H4 (cell line): ENCODE measurements at places on chromosomes 12 and 14.

DNA sequence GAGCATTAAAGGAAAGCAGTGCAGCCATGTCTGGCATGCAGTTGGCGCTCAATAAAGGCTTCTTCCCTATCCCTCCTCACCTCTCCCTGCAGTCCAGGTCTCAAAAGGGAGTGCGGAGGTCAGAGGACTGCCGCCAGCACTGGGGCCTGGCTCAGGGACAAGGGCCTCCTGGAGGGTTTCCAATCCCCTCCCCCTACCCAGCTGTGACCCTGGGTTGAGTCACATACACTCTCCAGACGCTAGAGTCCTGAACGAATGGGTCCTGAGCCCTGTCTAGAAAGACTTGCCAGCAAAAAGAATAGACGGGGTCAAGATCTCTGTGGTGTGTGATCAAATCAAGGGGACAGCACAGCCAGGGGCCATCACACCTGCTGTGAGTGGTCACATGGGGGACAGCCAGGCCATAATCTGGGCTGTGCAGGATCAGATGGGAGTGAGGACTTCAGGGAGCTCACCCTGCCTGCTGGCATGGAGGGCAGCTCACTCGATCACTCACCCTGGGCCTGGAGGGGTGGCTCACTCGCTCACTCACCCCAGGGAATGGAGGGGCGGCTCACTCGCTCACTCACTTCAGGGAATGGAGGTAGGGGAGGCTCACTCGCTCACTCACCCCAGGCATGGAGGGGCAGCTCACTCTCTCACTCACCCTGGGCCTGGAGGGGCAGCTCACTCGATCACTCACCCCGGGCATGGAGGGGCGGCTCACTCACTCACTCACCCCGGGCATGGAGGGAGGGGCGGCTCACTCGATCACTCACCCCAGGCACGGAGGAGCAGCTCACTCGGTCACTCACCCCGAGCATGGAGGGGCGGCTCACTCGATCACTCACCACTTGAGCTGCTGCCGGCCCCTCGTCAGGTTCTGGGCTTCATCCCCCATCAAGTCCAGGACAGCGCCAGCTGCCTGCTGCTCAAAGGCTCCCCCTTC, 12.8 kb downstream of the CFAP73 start:
- DNase-seq: no peak

GRCh38 chr12:51973560-51973959, 22.1 kb downstream of the ACVR1B start:
- DNase-seq: no peak

DNA sequence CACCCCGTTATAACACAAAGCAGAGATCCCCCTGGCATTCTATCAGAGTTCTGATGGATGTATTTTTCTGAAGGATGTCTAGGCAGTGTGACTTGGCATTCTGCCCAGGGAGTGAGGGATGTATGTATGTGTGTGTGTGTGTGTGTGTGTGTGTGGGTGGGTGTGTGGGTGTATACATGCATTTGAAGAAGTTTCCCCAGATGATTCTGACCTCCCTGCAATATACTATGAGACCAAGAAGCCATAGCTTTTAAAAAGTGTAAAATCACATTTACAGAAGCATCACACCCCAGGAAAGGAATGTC, 59.7 kb upstream of the NAP1L1 start:
- peak; percentile 30 for DNase-seq

DNA sequence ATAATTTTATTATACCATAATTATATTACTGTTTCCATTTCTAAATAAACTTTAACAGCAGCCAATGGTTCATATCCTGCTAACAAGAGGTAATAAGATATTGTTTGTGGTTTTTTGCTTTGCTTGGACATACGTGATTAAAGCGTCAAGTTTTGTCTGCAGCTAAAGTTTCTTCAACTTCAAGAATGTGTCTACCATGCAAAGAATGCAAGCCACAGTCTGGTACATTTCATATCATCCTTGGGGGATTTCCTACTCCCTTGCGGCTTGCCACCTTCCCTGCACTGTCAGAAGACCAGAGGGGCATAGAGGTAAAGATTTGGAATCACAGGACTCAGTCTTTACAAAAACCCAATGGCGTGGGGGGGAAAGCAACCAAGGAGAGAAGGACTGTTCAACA, 125.2 kb downstream of the MED13L start:
- peak; percentile 76 for DNase-seq

- DNase-seq: no peak
Observed at GRCh38 chr14:20556500-20557211, 4.2 kb downstream of the RNASE9 start.

- no peak for DNase-seq
Observed at GRCh38 chr12:93287149-93287548, 90.6 kb upstream of the NUDT4 start.

DNA sequence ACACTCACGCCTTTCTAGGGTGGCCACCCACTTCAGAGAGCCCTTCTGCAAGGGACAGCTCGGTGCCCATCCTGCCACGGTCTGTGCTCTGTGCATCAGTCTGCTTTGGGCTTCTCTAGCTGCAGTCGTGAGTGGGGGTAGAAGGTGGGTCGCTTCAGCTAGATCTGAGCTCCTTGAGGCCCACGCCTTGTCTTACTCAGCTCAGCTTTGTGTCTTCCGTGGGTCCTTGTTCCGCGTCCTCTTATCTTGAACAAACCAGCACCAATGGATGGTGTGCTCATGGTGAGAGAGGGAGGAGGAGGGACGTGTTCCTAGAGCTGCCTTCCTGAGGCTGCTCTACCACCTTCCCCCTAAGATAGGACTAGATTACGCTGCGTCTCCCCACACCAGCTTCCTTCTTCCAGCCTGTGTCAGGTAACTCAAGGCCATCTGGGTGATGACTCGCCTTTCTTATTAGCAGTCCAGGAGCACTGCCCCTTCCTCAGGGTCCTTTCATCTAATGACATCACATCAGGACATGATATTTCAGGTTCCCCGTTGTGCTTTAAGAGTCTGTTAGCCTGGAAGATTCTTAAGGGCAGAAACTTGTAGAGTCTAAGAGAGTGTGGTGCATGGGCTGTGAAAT, 118.8 kb downstream of the TSPAN9 start:
- no peak for DNase-seq

DNA sequence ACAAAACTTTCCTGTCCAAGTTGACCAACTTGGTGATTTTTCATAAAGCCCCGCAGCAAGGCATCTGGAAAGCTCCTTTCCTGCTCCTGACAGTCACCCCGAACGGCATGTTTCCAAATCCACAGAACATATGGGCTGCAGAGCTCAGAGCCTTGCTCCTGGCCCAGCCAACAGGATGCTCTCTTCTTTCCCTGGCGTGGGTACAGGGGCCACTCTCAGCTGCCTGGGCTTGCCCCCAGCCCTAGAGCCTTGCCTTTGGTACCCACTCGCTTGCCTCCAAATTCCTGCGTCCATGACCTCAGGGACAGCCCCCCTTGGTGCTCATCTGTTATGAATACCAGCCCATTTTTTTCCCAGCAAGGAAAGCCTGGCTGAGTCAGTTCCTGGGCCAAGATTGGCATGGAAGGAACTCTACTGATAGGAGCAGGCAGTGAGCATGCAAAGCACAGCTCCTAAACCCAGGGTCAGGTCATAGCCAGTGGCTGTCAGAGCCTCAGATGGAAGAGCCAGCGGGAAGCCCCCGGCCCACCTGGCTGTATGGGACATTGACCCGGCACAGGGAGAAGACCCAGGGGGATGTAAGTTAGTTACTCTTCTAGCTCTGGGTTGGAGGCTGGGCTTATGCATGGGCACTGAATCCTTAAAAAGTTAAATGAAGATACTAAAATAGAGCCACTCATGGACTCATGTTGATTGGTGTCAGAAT, 105.3 kb upstream of the RTL1 start:
- DNase-seq: no peak

DNA sequence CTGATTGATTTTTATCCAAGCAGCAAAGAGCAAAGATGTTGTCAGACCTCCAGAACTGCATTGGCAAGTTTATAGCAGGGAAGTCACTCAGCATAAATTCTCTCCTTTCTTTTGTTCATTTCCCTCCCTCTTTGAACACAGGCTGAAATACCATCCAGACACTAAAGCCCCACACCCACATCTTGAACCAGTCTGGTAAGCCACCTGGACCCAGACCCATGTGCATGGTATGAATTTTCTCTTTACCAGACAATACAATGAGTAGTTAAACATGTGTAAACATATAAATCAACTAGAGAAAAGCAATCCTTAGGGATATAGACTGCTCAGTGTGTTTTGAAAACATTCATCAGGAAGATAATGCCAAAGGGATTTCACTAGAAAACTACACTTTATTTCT, 488.3 kb upstream of the FLRT2 start:
- DNase-seq: no peak

DNA sequence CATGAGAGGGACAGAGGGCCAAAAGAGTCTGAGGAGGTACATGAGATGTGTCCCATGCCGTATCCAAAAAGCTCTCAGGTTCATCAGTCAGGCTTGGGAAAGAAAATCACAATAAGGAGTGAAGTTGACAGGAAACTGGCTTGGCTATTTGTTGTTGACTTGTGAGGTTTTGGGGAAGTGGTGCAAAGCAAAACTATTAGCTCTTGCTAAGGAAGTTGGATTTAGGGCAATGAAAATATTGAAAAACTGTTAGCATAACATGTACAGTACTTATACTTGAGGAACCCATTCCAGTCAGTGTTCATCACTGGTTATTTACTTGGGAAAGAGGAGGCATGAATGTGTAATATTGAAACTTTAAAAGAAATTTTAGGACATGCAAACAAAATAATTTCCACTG, 145.9 kb downstream of the DUSP6 start:
- DNase-seq: no peak

GRCh38 chr12:91926848-91927247, 218.8 kb downstream of the BTG1 start:
- peak; percentile 83 for DNase-seq

GRCh38 chr14:87049950-87050349, 943.0 kb downstream of the GALC start:
- DNase-seq: peak; percentile 16

DNA sequence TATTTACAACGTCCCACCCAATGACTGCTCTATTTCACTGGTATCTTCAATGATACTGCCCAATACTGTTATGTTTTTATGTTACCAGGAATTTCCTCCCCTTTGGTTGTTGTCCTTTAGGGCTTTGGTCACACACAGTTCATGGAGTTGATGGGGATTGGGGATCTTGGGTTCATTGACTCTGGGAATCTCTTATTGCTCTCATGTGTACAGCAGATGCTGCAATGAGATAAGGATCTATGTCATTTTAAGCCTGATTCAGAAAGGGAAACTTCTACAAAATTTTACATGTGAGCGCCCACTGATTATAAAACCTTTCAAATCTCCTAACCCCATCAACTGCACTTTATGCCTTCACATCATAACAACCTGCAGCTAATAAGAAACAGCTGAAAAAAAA, 67.2 kb downstream of the FAR2 start:
- DNase-seq: no peak

DNA sequence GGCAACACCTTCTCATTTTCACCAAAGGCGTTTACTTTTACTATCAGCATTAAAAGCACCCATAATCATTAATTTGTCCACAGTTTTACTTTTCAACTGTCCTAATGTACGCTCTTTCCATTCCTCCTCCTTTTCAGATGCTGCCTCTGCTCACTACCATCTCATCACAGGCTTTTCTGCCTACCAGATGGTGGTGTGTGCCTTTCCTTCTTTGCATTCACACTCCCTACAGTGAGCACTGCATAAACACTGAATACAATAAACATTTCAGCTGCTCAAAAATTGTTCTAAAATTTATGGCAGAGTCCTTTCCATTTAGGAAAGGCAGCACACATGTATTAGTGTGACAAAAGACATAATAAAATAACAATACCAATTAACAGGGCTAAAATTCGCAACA, 435.7 kb downstream of the GXYLT1 start:
- DNase-seq: no peak

- peak; percentile 7 for DNase-seq
Observed at GRCh38 chr12:11746024-11746771, 96.7 kb downstream of the ETV6 start.

DNA sequence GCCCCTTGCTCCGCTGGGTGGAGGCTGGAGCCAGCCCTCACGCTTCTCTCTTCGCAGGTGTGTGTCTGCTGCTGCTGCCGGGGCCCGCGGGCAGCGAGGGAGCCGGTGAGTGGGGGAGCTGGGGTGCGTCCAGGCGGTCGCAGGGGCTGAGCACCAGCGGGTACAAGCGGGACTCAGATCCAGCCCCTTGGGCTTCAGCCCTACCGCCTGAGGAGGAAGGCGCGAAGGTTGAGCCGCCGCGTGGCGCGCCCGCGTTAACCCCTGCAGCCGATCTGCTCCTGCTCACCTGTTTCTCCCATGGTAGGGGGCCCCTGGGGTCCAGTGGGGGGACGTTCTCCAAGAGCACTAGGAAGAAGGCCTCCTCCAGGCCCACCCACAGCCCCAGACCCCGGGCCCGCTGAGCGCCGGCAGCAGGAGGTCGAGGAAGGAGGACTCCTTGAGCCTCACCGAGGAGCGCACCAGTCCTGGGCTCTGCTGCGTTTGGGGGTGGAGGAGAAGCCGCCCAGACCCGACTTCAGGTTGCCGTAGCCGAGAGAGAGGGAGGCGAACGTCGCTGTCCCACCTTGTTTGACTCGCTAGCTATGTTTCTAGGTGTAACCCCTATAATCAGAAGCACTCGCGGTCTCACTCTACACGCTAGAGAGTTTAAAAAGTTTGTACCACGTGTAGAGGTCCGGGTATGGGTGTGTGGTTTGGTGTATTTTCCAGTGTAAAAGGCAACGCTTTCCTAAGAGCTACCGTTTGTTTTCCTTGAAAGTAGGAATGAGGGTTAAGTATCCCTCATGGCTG, 834 bp downstream of the COCH start:
- DNase-seq: no peak

DNA sequence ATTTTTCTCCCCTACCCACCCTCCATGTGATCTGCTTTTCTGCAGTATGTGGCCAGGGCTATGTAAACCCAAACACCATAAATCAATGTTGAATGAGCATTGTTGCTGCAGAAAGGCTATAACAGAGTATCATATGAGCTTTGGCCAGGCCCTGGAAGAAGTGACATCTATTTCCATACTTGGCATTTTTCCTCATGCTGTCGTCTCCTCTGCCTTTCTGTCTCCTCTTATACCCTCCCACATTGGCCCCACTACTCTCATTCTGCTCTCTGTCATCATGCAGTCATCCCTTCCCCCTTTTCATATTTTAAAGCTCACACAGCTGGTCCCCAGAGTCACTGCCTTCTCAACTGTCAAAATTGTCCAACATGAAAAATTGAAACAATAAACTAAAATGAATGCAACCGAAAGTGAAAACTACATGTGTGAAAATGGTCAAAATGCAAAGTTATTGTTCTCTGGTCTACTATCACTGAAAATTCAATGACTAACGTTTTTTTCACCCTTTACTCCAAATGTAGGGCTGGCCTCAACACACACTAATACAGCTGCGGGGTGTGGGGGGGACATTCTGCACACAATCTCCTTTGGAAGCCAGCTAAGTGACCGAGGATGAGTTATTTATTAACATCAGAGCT, 290.7 kb upstream of the TMPO start:
- DNase-seq: no peak
